Tibial nerve (tissue), 4 donors: ENCODE measurements at places on chromosomes 13 and 19.

- DNase-seq, result no peak
Observed at GRCh38 chr13:47005756-47006414, 109.0 kb upstream of the HTR2A start.

GRCh38 chr19:39941615-39942365 lies 7.4 kb upstream of the FCGBP start:
- peak; percentile 20 for DNase-seq

DNA sequence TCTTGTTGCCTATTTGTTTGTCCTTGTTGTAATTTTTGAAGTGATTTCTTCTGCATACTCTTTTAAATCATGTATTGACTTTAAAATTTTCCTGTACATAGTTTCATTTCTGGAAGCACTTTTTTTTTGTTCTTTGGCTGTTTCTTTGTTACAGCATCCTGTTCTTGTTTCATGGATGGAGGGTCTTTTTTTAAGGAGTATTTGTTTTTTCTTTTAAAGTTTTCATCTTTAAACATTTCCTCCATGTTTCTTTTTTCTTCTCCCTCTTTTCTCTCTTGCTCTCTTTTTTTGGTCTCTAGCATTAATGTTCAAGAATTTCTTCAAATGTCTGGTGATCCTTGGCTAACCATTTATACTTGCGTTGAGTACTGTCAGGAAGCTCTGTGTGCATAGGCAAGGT lies 58.8 kb downstream of the URI1 start:
- DNase-seq, result no peak

GRCh38 chr13:73138638-73139491 lies 80.1 kb downstream of the KLF5 start:
- DNase-seq, result no peak

GRCh38 chr19:49152119-49152550 lies 3.1 kb downstream of the HRC start:
- no peak for DNase-seq

- DNase-seq, result no peak
Observed at GRCh38 chr13:45536224-45536623, 71.5 kb downstream of the COG3 start.

DNA sequence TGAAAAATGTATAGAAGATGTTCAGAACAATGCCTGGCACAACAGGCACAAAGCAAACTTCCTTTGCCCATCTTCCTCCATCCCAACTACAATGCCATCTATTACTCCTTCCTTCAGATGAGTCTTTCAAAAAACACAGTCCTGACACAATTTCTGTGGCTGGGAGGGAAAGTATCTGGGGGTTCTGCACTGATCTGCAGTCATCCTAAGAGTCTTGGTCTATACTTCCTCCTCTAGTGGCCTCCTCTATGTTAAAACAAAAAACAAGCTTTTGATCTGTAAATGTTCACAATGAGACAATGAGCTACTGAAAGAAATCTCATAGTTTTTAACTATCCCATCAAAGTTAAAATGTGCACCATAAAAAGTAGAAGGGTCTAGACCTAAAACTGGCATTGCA lies 44.8 kb downstream of the USP12 start:
- DNase-seq, result no peak

DNA sequence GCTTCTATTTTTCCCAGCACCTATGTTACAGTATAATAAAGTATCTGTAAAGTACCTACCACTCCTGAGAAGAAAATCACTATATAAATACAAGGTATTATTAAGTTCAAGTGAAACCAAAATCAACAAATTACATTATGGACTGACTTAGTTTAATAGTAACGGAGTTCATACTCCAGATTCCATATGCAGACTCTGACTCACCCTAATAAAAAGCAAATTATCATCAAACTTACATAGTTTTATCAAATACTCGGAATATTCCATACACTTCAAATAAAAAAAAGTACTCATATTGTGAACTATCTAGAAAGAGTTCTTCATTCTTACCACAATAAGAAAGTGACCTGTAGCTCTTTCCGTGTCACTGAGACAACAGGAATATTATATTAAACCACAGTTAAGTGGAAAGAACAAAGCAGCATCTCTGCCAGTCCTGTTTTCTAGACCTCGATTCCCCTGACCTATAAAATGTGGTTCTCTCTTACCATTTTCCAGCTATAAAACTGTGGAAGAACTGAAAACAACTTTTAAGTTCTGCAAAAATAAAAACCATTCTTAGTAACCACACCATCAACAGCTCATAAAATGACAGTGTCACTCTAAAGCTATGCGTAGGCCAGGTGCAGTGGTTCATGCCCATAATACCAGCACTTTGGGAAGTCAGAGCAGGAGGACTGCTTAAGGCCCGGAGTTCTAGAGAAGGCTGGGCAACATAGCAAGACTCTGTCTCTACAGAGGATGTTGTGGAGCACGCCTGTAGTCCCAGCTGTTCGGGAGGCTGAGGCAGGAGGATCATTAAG lies 42.6 kb downstream of the USP12 start:
- DNase-seq, result no peak

DNA sequence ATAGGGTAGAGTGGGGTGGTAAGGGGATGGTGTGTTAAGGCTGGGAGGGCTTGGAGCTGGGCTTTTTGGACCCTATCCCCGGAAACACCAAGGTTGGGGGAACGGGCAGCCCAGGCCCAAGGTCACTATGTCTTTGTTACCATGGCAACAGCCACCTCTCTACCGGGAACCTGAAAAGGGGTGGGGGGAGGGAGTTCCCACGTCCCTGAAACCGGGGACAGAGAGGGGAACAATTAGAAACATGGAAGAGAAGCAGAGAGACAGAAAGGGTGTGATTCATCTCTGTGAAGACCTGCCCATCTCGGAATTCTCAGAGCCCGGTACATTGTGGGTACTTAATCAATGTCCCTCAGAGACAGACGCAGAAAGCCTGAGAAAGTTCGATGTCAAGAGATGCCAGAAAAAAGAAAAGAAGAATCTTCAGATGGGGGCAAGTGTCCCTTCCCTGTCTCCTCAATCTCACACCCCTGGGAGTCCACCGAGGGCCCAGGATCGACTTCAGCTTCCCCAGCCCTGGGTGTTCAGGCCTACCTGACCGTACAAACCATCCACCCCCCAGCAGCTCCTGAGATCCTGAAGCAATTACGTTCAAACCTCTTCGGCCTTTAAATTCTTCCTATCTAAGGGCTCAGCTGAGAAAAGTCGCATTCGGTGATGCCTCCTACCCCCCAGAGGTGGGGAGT lies 6.8 kb upstream of the LRFN1 start:
- DNase-seq, result no peak

DNA sequence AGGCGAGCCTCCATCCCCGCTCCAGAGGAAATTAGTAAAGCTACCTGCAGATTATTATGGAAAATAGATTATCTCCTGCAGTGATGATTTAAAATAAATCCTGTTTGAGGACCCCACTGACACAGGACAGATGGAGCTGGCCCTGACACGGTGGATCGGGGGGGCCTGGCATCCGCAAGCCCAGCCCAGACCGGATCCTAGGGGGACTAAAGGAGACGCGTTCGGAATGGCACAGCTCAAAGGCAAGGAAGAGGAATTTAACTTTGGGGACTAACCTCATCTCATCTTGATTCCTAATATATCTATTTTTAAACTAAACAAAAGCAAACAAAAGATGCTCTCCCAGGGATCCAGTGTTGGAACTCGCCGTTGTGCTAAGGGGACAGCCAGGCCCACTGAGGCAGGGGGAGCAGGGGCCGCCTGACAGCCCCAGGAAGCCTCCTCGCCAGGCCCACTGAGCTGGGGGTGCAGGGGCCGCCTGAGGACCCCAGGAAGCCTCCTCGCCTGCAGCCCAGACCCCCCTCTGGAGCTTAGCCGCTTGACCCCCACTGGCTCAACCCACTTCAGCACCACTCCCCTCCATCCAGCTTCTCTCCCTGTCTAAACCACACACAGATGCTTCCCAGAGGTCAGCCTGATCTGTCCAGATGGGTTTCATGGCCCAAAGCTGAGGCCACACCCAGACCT lies 78.6 kb downstream of the SPACA7 start:
- no peak for DNase-seq

- DNase-seq, result peak; percentile 72
Observed at GRCh38 chr19:48110350-48110966, at the start of gene PLA2G4C. Gene PLA2G4C, minus strand, starts transcription at chr19:48110817. Its CDS starts 4,288 bp downstream, at chr19:48106529.
